Tibial nerve (tissue), 4 donors: ENCODE measurements at places on chromosomes 7 and 10. TPM values are rescaled to one million over a fixed set of nuclear protein-coding genes. Genes with fewer than 3 reads are reported as not detected.

DNA sequence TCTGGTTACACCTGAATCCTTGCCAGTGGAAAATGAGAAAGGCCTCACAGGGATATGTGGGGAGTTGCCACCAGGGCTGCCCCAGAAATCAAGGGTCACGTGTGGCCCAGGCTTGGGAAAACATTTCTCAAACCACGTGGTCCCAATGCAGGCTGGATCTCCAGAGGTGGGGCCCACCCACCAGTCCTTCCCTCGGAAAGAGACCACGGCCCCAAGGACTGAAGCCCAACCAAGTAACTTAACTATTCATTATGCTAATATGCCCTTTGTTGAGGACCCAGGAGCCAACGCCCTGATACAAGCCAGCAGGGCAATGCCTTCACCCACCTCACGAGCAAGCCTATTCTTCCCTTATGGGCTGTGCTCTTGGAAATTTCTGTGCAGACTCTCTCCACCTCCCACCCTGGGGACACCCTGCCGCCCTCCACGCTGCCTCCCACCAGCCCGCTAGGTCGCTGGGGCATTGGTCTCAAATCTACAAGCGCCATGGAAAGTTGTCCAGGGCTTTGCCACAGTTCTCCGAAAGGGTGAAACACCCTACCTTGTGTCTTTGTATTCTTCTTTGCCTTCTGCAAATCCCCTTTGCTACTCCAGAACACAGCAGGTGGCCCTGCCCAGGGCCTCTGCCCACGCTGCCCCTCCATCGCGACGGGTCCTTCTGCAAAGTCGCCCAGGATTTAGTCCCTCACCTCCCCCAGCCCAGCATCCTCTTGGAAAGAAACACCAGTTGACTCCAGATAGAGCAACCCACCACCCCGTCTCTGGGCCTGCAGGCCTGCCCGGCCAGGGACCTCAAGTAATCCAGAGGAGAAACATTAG is 8.8 kb downstream of the TNS3 start:
- DNase-seq, result no peak

DNA sequence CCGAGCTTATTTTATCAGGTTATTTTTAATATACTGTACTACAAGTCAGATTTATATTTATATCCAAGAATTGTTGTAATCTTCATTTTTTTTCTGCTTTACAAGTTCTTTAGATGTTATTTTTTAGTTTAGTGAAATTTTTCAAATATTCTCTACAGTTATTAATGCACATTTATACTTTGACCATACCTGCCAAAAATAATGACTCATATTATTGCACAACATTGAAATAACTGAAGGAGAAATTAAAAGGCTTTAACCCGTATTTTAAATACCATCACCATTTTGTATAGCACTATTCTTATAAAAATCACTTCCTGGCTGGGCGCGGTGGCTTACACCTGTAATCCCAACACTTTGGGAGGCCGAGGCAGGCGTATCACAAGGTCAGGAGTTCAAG is 278.5 kb downstream of the BICC1 start:
- no peak for DNase-seq

GRCh38 chr10:67893637-67894036 is 9.2 kb downstream of the SIRT1 start:
- DNase-seq, result no peak

GRCh38 chr7:28920424-28920823 is 37.7 kb downstream of the TRIL start:
- no peak for DNase-seq

- DNase-seq, result no peak
Measured at GRCh38 chr7:17305387-17306171, 7.1 kb downstream of the AHR start.

GRCh38 chr7:91199601-91200000 is 64.6 kb upstream of the FZD1 start:
- DNase-seq, result no peak

- no peak for DNase-seq
Measured at GRCh38 chr7:108575156-108575555, 5.5 kb downstream of the DNAJB9 start.

DNA sequence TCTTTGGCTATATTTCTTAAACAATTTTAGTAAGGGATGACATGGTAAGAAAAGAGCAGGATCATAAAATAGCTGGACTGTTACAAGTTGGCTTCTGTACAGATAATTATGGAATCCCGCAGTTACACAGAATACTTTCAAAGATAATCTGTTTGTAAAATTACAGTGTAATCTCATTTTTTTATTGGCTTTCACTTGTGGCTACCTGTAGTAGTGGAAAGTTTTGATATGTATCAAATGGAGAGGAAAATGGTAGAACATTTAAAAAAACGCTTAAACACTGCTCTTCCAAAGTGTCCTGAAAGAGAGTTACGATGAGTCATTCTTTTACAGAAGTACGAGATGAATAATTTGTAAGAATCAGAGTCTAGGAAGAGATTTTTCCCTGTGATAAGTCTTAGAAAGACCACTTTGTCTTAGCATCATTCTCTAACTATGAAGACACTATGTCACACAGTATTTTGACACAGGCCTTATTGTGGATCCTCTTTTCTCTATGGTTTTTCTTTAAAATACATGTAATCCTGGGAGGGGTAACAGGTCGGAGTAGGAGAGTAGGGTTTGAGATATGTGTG is 215.0 kb upstream of the DKK1 start:
- DNase-seq, result no peak

- DNase-seq, result no peak
Measured at GRCh38 chr10:132619927-132620326, 82.3 kb downstream of the INPP5A start.

FKBP9 gene
- 522 TPM for total RNA-seq

TFR2 gene
- total RNA-seq, result not detected
